Stimulated activated CD4-positive, alpha-beta T cell treated with anti-CD3 and anti-CD28 coated beads, Interleukin-1b, Interleukin-23, amount 100 ng/mL, for 24 hours (primary cell): ENCODE measurements at places on chromosomes 2 and 18.

DNA sequence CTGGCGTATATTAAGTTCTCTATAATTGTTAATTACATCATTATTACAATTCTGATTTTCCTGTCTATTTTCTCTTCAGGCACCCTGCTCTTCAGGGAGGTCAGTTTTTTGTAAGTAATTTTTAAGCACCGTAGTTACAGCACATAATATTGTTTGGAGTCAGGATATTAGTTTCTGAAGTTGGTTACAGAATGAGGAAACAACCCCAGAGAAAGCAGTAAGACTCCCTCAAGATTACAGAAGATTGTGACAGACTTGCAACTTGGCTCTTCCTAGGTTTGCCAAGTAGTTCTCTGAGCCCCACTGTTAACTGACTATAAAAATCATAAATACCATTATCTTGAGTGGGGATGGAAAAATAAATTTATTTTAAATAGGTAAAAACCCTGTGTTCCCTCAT lies 921 bp downstream of the RPE start:
- no peak for DNase-seq

DNA sequence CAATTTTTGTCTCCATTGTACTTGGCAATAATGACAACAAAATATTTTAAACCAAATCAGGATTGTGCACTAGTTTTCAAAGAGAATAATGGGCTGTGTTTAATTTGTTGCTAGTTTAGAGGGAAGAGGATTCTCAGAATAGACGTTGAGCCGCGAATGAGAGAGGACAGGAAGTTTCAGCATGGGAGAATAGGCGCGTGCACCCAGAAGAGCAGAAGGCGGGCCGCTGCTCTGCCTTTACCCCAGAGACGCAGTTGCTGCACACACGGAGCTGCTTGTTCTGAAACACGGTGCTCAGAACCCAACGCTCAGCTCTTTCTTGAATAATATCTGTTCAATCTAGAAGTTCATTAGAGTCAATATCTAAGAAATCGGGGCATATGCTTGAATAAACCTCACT lies 223.4 kb downstream of the MYT1L start:
- DNase-seq = no peak

GRCh38 chr2:232523402-232523681 lies 2.6 kb upstream of the CHRND start:
- no peak for DNase-seq

DNA sequence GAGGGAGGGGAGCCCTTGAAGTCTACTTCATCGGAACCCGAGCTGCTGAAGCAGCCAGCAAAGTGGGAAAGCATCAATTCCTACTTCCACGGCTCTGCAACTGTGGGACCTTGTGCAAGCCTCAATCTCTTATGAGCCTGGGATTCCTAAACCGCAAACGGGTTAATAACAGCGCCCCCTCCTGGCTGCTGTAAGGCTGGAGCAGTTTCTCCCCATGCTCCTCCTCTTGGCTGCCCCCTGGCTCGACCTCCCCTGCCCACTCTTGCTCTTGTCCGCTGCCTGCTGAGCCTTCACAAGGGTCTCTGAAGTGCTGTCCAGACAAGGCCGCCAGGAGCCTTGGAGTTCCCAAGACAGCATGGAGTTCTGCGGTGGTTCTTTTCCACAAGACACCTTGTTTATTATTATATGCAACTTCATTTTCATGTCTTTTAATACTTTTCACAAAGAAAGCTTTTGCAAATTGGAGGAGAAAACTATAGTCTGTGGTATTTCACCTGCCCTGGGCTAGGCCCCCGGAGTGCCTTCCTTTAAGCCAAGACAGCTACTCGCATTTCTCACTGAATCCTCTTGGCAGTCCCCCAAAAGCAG lies 157.2 kb downstream of the DDX1 start:
- DNase-seq = no peak

- DNase-seq = no peak
These were observed 260.1 kb upstream of the SMIM21 start for GRCh38 chr18:75687626-75688025.

GRCh38 chr2:239814861-239815601 lies 210.1 kb downstream of the NDUFA10 start:
- no peak for DNase-seq

GRCh38 chr2:218368621-218369153 lies 12.0 kb downstream of the CATIP start:
- DNase-seq = no peak

GRCh38 chr2:61510674-61511671 lies 27.2 kb downstream of the XPO1 start:
- no peak for DNase-seq
